ENCODE measurements at places on chromosomes 16 and 17. TPM values are rescaled to one million over a fixed set of nuclear protein-coding genes. Genes with fewer than 3 reads are reported as not detected.

SPNS3 gene
- total RNA-seq, result not detected

CIBAR2 gene
- total RNA-seq, result not detected

SLFN12L gene
- not detected for total RNA-seq

KRT24 gene
- total RNA-seq, result not detected

CXCL16 gene
- 9.7 TPM for total RNA-seq

RNF227 gene
- total RNA-seq, result 3.0 TPM

LITAFD gene
- not detected for total RNA-seq

ASB16 gene
- 0.11 TPM for total RNA-seq

KLHL10 gene
- total RNA-seq, result 0.13 TPM

PRR35 gene
- total RNA-seq, result 0.11 TPM

DNAAF8 gene
- total RNA-seq, result 1.8 TPM

PLLP gene
- under 0.01 TPM for total RNA-seq

CLEC19A gene
- not detected for total RNA-seq

TMEM100 gene
- total RNA-seq, result 0.91 TPM

TP53TG3C gene
- total RNA-seq, result not detected

ABCC12 gene
- total RNA-seq, result under 0.01 TPM

MILR1 gene
- 4.4 TPM for total RNA-seq

MEIOC gene
- under 0.01 TPM for total RNA-seq

LRRC36 gene
- 0.43 TPM for total RNA-seq

CCL17 gene
- total RNA-seq, result not detected

RAC3 gene
- total RNA-seq, result 7.1 TPM

C16orf86 gene
- total RNA-seq, result 2.9 TPM

SLC7A5 gene
- 14.7 TPM for total RNA-seq

KRT12 gene
- total RNA-seq, result not detected

SEPTIN12 gene
- not detected for total RNA-seq

GRIN2A gene
- total RNA-seq, result under 0.01 TPM

UBB gene
- total RNA-seq, result 1,336 TPM

CES1 gene
- 3.7 TPM for total RNA-seq

TBC1D3G gene
- not detected for total RNA-seq

DDX52 gene
- total RNA-seq, result 37.3 TPM

IGFALS gene
- total RNA-seq, result not detected

KRT33A gene
- not detected for total RNA-seq

RTN4RL1 gene
- total RNA-seq, result 13.0 TPM

GINS3 gene
- 3.3 TPM for total RNA-seq

ENGASE gene
- total RNA-seq, result 10.7 TPM

KRT16 gene
- 2.7 TPM for total RNA-seq

PRAC2 gene
- total RNA-seq, result not detected

PIK3R5 gene
- not detected for total RNA-seq

ACSM2A gene
- not detected for total RNA-seq

TMEM238L gene
- total RNA-seq, result not detected

KRT34 gene
- 0.13 TPM for total RNA-seq

NPTX1 gene
- 0.11 TPM for total RNA-seq

KRT15 gene
- 0.11 TPM for total RNA-seq

PRDM7 gene
- not detected for total RNA-seq

ABCC11 gene
- total RNA-seq, result 0.13 TPM

NOXO1 gene
- total RNA-seq, result not detected
